Activated CD4-positive, alpha-beta T cell treated with anti-CD3 and anti-CD28 coated beads, Interleukin-2, amount 50 U/mL, for 1 hour (primary cell): ENCODE measurements at places on chromosomes 6 and 20.

GRCh38 chr6:170045981-170046667, 244.8 kb downstream of the DLL1 start:
- no peak for DNase-seq

- DNase-seq, result no peak
Observed at GRCh38 chr6:151436300-151436699, 15.6 kb downstream of the RMND1 start.

DNA sequence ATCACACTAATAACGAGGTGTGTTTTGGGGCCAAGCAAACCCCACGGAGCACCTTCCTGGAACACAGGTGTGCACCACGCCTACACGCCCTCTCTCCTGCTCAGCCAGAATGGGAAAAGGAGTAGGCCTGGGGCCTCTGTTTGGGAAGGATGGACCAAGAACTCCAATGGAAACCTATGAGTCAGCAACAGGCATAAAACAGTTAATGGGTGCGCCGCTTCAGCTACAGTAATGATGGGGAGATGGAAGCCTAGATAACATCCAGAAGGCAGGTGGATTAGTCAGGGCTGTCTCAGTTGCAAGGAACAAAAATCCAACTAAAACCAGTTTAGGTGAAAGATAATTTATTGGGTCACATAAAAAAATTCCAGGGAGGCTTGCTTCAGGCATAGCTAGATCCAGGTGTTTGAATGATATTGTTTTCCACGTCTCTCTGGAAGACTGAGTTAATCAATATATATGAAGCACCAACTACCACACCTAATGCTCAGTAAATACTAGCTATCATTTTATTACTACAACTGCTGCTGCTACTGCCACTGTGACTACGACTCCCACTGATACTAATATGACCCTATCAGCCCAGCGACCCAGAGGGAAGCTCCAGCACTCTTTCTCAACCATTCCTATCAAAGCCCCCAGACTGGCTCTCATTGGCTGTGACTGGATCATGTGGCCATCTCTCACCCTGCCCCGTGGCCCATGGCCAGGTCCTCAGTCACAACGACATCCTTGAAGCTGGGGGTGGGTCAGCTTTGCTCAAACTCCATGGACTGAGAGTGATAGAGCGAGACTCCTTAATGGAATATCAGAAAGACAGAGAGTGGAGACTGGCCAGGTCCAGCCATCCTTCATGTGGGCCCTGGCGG, 155.2 kb upstream of the PTPN1 start:
- DNase-seq, result no peak

DNA sequence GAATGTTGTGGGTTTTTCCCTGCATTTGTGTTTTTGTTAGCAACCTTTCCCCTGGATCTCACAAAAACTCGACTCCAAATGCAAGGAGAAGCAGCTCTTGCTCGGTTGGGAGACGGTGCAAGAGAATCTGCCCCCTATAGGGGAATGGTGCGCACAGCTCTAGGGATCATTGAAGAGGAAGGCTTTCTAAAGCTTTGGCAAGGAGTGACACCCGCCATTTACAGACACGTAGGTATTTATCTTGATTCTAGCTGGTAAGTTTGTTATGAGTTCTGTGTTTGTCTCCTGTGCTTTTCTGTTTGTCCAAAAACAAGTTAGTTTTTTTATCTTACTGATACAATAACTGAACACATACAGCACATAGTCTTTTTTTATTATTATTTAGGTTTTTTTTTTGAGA, 3.0 kb downstream of the SLC25A27 start:
- no peak for DNase-seq

GRCh38 chr6:37624606-37625574, 72.8 kb downstream of the MDGA1 start:
- no peak for DNase-seq

DNA sequence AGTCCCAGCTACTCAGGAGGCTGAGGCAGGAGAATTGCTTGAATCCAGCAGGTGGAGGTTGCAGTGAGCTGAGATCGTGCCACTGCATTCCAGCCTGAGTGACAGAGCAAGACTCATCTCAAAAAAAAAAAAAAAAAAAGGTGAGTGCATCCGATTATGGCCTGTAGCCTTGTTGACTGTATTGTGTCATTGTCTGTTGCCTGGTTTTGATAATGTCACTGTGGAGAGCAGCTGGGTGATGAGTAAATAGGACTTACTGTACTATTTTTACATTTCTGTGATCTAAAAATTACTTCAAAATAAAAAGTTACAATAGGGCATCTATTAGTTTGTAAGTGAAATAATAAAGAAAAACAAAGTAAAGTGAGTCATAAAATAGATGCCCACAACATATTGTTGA, 134.1 kb upstream of the SALL4 start:
- DNase-seq, result no peak

GRCh38 chr20:25382704-25383370, 7.8 kb downstream of the ABHD12 start:
- no peak for DNase-seq

DNA sequence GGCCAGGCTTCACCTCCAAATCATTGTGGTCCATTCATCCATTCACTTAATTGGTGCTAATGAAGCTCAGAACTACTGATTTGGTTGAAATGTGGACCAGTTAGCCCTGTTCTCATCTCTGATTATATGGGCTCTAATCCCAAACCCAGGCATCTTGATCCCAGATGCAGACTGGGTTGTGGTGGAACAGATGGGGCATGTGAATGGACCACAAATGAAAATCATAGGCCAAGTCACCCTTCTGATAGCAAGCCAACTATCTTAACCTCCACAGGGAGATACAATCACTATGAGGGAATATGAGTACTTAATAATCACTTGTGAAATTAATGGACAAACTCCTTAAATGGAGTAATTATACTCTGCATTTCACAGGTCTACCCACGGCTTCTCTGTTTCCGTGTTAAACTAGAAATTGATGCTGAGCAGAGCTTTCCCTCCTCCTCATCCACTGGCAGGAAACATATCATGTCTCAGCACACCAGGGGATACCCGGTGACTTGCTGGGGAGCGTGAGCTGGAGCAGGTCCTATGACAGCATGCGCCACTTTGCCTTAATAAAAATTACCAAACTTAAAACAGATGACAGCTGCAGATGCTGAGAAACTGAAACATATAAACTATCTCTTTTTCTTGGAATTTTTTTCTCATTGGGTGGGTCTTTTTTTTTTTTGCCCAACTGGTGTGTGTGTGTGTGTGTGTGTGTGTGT, 108.8 kb upstream of the HEY2 start:
- no peak for DNase-seq

GRCh38 chr20:32752458-32753250, 9.4 kb upstream of the COMMD7 start:
- DNase-seq, result no peak

DNA sequence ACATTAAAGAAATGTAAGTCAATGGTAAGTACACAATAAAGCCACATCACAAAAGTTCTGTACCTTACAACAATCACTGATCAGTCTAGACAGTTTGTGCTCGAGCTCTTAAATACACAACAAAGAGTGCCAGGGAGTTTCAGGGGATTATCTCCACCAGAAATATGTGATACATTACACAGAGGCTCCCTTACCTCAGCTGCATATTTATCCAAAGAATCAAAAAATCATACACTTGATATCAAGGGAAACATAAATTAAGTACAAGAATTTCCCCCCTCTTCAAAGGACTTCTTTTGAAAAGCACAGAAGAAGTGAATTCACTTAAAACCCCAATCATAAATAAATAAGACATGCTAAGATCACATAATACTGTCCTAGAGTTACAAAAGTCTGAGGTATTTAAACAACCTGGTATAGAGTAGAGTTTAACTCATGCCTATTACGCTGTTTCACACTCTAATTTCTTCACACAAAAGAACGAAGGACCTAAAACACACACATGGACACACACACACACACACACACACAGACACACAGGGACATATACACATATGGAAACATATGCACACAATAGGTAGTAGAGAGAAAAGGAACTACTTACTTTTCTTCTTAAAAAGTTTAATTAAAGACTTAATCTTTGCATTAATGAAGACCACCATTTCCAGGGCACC, 528 bp downstream of the NHSL1 start:
- DNase-seq, result no peak

- DNase-seq, result no peak
Observed at GRCh38 chr6:134603561-134603960, 285.6 kb upstream of the SGK1 start.

- DNase-seq, result no peak
Observed at GRCh38 chr6:64736421-64736950, 970.5 kb downstream of the EYS start.

GRCh38 chr20:22418738-22419137, 165.6 kb downstream of the FOXA2 start:
- no peak for DNase-seq
